ENCODE measurements at places on chromosomes 11 and 22.
A peak's percentile ranks its signal among the peaks of the same experiment; 100 is the strongest.

GRCh38 chr11:32450372-32450771 lies 15.0 kb upstream of the WT1 start:
- no peak for DNase-seq

GRCh38 chr11:8273287-8273686 lies 9.6 kb upstream of the LMO1 start:
- DNase-seq, result peak; percentile 51

DNA sequence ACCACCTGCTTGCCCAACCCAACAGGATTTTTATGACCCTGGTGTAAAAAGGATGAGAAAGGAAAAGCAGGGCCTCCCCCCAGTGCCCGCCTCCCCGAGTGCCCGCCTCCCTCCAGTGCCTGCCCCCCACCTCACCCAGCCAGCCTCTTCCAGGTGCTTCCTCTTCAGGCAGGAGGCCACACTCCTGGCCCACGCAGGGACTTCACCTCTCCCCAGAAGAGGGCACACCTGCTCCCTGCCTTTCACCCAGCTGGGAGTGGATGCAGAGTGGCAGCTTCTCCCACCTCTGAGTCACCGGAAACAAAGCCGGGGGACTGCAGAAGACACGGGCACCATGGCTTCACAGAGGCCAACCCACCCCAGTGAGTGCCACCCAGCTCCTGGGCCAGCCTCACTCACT lies 16.1 kb downstream of the CPT1A start:
- no peak for DNase-seq

DNA sequence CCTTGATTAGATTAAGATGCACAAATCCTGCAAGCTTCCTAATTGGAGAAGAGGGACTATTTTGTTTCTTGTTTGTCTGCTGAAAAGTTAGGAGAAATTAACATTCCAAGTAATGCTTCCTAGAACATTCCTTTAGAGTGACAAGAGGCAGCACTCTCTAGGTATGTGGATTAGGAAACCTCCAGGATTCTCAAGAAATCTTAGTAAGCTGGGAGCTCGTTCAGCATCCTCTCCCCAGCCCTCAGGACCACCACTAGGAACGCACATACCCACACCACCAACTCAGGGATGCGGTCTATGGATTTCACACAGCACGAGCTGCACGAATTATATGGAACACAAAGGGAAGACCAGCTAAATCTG lies 52.9 kb downstream of the NCAPD3 start:
- DNase-seq, result no peak

DNA sequence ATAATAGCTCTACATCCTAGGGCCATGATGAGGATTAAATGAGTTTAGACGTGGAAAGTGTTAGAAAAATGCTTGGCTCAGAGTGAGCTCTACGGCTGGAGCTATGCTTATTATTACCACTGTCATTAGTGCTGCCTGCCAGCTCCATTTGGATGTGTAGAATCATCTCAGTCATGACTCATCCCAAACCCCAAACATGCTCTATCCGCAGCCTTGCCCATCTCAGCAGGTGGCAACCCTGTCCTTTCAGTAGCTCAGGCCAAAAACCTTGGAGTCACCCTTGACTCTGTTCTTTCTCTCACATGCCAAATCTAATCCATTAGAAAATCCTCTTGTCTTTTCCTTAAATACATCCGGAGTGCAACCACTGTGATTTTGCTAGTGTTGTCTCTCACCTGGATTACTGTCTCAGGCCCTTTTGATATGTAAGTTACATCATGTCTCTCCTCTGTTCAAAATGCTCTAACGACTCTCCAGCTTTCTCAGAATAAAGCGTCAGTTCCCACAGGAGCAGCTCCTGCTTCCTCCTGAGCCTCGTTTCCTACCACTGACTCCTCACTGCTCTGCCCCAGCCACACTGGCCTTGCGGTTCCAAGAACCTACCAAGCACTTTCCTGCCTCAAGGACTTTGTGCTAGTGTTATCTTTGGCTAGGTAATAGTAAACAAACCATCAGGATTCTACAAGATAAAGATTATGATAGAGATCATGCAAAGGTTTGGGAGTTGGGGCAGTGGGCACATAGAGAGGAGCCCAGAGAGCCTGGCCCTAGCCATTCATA lies 10.5 kb upstream of the CHRM1 start:
- DNase-seq, result peak; percentile 80

GRCh38 chr11:33044285-33044756 lies 4.9 kb downstream of the TCP11L1 start:
- DNase-seq, result peak; percentile 29

DNA sequence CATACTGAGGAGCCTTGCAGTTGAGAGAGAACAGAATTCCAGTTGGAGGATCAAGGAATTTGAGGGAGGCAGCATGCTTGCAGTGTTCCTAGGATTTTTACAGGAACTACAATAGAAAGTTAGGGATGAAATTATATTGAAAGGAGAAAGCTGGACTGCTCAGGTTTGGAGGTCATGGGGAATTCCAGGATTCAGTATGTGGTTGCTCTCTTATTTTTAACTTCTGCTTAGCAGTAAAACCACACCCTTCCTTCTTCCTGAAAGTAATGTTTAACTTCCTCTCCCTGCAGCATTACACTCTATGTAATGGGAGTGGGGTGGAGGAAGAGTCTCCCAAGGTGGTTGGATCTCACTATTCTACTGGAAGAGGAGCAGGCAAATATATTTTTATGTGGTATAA lies 31.3 kb downstream of the CTNND1 start:
- no peak for DNase-seq

DNA sequence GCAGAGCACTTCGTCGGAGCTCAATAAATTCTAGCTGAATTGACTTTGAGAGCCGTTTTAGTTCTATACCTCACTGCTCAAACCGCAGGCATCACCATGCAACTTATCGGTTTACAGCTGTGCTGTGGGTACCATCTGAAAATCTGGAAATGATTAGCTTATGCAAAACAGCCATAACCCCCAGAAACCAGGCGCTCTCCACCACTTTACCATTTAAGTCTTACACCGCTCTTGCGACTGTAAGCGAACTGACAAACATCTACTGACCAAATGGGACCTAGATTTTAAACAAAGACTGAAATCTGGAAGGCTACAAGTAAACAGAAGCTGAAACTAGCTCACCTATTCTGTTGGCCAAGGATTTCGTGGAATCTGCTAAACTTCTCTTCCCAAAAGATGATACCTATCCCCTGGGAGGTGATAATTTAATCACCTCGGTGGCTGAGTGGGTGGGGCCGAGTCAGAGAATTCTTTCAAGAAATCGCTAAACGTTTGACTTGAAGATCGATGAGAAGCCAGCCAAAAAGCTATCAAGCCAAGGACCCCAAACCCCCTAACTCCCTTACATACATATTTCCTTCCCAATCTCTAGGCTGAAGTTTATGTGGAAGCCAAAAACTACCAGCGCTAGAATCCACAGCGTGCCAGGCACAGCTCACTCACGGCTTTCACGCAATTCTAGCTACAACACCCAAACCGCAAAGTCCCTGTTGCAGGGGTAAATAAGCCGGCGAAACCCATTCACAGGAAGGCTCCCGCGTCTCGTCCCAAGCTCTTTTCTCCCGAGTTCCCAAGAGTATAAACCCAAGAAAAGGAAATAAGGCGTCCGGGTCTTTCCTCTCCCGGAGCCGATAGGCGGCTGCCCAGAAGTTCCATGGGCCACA lies 644 bp downstream of the SPTY2D1 start:
- DNase-seq, result no peak

DNA sequence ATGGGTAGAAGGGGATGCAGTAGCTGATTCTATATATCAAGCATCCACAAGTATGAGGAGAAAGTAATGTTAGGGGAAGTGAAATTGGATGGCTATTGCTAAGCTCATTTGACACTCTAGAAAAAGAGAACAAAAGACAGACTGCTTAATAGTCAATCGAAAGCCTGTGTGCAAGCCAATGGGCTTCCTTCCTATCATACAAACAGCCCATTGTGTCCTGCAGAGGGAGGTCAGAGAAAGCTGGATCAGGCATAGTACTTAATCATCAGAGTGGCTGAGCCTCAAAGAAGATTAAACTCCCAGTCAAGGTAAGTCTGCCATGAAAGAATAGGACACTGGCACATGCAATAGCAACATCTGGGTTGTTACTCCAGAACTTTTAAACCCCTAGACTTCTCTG lies 50.9 kb upstream of the PGR start:
- no peak for DNase-seq
